ENCODE measurements at places on chromosomes 11 and 22. TPM values are rescaled to one million over a fixed set of nuclear protein-coding genes. Genes with fewer than 3 reads are reported as not detected.

MYOD1 gene
- not detected for total RNA-seq

MIOX gene
- not detected for total RNA-seq

OTOG gene
- not detected for total RNA-seq

KCNJ11 gene
- 0.26 TPM for total RNA-seq

GRCh38 chr11:59614277-59615119 is 1.1 kb downstream of the OSBP start:
- DNase-seq: peak; percentile 2

MAP6 gene
- total RNA-seq: 10.6 TPM

CYTH4 gene
- total RNA-seq: 0.26 TPM

DNA sequence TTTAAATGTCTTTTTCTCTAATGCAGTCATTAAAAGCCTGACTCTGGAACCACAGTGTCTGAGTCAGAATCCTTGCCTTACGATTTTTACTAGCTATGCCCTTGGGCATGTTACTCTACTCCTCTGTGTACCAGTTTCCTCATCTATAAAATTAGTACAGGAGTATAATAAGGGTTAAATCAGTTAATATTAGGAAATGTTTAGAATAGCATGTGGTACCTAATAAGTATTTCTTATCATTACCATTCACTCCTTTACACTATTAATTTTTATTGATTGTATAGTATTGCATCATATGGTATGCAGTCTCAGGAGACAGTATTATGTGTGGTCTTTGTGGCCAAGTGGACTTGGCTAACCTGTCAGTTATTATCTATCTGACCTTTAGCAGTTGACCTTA is 68.2 kb downstream of the METTL15 start:
- peak; percentile 16 for DNase-seq

GRCh38 chr22:44448271-44448830 is 49.7 kb downstream of the RTL6 start:
- peak; percentile 86 for DNase-seq

SLC17A6 gene
- not detected for total RNA-seq

DNA sequence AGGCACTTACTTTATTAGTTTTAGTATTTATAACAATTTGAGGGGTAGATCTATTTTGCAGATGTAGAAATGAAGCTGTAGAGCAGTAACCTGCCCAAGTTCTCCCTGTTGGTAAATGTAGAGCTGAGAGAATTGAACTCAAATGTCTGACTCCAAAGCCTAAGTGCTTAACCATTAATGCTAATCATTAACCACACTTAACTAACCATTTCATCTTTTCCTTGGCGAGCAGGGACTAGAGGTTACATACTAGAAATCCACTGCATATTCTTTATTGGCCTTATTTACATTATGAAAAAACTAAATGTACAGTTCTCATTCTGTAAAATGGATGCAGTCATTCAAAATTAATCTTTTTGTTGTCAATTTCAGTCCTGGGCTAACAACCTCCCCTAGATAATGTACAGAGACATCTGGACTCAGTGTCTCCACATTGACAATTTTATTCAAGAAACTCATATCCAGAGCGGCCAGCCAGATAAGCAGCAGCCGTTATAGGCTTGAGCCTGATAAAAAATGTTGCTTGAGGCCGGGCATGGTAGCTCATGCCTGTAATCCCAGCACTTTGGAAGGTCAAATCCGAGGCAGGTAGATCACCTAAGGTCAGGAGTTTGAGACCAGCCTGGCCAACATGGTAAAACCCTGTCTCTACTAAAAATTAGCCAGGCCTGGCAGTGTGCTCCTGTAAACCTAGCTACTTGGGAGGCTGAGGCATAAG is 76.7 kb upstream of the PICALM start:
- DNase-seq: no peak

Data from A172 (cell line).